ENCODE measurements at places on chromosomes 4 and X.

DNA sequence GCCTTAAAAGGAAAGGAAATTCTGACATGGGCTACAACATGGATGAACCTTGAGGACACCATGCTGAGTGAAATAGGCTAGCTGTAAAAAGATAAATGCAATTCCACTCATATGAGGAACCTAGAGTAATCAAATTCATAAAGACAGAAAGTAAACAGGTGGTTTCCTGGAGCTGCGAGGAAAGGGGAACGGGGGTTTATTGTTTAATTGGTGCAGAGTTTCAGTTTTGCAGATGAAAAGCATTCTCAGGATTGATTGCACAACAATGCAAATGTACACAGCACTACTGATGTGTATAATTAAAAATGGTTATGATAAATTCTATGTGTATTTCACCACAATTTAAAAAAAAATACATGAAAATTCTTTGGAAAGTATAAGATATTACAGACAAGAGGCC is 24.0 kb downstream of the PLRG1 start:
- DNase-seq, result no peak

GRCh38 chrX:150253959-150254620 is 109.0 kb upstream of the MAMLD1 start:
- no peak for DNase-seq

DNA sequence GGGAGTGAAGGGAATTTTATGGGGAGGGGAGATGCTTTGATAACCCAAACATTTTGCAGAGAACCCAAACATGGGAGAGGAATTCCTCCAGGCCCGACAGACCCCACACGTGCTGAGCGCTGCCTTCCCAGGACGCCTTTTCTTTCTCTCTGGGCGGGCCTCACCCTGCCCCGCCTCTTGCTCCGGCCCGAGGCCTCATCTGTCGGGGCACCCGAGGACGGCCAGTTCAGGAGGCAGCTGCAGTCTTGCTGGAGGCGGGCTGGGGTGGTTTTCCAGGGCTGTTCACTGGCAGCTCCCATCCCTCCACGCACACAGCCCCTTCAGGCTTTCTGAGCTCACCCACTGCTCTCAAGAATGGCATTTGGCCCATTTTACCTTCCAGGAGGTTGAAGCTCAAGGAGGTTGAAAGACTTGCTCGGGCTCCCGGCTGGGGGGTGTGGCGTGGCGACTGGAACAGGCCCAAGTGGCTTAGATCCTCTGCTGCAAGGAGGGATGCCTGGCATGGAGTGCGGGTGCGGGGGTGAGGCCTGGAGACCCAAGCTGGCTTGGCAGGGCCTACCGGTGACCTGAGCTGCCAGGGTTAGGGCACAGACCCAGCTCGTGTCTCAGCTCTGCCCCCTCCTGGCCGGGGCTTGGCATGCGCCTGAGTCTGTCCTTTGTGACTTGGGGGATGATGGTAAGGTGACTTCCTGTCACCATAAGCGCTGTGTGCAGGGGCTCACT is 99.2 kb downstream of the PSAPL1 start:
- peak; percentile 32 for DNase-seq

DNA sequence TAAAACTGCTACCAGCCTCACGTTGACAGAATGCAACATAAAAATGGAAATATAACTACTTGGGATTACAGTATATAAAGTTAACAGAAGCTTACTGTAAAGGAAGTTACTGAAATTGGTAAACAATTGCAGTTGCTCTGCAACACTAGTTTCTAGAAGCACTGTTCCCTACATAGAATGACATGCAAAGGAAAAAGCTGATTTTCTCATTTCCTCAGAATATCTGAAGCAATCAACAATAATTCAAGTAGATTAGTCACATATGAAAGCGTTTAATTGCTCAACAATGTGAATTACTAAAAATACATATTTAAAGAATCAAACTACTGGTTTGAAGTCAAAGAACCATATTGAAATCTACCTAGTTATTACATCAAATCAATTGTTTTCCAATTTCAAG is 31.8 kb downstream of the PDGFC start:
- DNase-seq, result no peak

GRCh38 chrX:68728186-68728585 is 80.7 kb downstream of the STARD8 start:
- no peak for DNase-seq

- DNase-seq, result no peak
Observed at GRCh38 chrX:103540145-103540544, 20.9 kb upstream of the RAB40A start.

- DNase-seq, result no peak
Observed at GRCh38 chr4:139509727-139510410, 46.1 kb downstream of the SETD7 start.

GRCh38 chrX:107601326-107601725 is 27.0 kb upstream of the PRPS1 start:
- DNase-seq, result no peak

DNA sequence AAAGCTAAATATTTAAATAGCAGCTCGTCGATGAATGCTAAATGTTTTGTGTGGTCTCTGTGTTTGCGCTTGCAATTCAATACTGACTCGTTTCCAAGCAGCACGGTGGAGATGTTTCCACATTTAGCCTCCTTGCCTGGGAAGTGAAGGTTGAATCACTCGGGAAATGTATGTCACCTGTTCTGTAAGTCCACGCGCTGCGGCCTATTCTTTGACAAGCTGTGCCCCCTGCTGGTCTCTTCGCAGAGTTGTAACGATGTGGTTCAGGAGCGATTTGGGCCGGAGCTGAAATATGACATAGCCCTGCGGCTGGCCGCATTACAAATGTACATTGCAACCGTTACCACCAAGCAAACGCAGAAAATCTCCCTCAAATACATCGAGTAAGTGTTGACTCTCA is 89.6 kb upstream of the PRPS2 start:
- DNase-seq, result peak; percentile 38

DNA sequence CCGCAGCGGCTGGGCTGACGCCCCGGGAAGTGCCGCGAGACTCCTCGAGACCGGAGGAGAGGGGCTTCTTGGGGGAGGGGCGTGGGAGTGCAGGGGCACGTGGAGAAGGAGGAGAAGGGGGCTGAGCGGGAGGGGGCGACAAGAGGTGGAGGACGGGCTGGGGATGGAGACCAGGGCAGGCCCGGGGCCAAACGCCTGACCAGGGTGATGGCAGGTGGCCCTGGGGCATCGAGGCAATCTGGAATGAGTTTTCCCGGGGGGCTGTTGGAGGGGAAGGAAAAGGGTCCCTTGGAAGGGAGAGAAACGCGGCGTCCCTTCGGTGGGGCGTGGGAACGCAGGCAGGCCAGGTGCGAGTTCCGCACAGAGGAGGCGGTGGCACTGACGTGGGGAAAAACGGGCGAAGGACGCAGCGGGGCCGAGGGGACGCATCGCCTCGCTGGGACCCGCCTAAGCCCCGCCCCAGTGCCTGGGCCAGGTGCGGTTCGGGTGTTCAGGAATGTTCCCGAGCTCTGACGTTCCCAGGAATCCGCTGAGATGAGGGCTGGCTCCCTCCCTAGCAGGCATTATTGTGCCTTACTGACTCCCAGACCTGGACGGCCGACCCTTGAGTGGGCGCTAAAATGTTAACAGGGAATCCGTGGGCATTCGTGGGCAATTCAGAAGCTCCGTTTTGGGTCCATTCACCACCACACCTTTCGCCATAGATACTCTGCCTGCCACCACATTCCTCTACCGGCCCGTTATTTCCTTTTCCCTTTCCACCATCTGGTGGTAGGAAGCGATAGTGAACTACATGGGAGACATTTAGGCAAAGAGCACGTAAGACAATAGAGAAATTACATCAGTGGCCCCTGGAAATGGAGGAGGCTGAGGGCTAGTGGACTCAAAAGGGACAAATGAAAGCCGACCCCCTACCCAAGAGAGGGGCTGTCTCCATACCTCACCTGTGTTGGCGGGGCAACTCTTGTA is 795 bp upstream of the SH3KBP1 start:
- peak; percentile 23 for DNase-seq
